Immature natural killer cell (primary cell): ENCODE measurements at places on chromosomes 1 and 21. TPM values are rescaled to one million over a fixed set of nuclear protein-coding genes. Genes with fewer than 3 reads are reported as not detected.

DNA sequence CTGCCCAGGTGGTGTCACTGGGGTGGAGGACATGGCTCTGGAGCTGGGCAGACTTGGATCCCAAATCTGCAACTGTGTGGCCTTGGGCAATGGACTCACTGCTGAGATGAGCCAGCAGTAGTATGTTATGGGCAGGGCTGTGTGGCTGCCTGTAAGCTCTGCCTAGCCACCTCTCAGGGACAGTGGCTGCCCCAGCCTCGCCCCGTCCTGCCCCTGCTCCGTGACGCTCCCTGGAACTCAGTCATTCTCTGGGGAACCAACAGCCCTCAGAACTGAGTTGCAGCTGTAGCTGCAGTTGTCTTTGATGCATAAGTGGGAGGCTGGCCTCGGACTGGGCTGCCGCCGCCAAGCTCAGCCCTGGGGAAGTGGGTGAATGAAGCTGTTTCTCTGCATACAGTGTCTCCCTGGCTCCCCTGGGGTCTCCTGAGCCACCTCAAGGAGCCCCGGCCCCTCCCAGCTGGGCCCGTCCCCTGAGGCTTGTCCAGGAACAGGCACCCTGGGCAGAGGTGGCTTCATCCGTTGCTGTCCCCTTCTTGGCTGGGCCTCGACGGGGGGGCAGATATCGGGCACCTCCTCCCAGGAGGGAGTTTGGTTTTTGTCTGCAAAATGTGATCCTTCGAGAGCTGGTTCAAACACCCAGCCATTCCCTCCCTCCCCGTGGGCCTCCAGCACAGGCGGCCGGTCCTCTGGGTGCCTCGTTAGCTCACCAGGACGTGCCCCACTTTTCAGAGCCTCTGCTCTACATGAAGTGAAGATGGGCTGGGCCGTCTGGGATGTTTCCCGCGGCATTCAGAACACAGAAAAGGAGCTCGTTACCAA is 26.2 kb upstream of the PLCH2 start:
- DNase-seq = no peak

Gene OR6N1
- polyA plus RNA-seq = not detected

Gene TFF1
- not detected for polyA plus RNA-seq

DNA sequence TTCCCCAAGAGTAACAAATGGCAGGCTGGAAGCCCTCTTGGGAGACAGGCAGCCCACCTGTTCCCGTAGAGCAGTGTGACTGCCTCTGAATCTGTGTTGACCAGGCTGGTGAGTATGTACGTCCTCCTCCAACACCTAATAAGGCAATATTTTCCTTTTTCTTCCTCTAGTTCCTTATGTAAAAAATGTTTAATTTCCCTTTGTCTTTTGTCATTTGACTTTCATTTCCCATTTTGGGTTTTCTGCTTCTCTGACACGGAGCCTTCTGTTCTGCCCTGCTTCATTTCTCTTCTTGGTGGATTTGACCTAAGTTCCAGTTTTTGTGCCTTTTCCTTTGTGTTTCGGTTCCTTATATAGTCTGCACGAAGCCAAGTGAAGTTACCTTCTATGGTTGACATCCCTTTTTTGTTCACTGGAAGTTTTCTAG is 65.8 kb upstream of the ATF3 start:
- DNase-seq = no peak

DNA sequence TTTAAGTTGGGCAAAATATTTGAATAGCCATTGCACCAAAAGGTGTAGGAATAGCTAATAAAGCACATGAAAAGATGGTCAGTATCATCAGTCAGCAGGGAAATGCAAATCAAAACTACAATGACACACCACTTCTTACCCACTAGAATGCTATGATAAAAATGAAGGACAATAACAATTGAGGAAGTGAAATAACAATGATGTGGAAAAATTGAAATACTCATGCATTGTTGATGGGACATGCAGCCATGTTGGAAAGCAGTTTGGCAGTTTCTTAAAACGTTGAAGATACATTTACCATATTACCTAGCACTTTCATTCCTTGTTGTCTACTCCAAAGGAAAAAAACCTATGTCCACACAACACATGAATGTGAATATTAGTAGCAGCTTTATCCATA is 28.4 kb downstream of the HSD3B1 start:
- DNase-seq = no peak

DNA sequence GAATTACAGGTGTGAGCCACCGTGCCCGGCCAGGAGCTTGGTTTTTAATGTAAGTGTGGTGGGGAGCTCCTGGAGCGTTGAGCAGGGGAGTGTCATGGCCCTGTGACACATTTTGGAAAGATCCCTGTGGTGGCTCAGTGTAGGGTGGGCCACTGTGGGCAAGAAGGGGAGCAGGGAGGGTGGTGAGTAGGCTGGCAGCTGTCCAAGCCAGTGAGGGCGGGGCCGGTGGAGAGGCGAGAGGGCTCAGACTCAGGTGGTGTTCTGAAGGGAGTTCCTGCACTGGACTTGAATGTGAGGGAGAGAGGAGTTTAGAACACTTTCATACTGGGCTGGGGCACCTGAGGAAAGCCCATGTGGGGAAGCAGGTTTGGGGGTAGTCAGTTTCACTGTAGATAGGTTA is 3.1 kb upstream of the EVA1B start:
- DNase-seq = no peak

DNA sequence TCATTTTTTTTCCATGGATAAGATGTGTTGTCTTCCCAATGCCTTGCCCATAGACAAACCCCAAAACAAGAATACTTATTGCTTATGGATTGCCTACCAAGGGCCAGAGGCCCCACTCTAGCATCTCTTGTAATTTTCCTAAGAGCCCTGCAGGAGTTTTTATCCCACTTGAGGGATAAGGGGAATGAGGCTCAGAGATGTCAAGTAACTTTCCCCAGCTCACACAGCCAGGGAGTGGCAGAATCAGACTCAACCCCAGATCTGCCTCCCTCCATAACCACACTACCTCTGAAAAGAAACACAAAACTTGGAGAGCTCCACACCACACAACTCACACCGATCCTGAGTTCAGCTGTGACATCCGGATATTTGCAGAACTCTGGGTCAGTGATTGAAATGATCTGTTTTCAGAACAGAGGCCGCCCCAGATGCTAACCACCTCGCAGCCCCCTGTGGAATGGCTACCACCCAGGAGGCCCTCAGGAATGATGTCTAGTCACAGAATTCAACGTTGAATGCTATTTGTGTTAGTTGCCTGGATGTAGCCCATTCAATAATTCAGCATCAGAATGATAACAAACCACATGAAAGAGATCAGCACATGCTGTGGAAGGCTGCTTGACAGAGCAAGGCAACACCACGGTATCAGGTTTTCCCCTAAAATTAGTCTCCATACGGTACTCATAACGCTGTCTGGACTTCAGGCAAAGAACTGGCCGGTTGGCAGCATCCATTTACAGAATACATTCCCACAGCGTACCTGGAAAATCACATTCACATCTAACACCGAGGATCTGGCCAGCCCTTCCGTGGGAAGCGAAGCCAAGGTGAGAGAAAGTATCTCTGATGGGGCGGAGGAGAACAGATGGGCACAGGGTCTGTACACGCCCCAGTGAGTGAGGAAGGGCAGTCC is 231.9 kb downstream of the TOMM20 start:
- no peak for DNase-seq

Gene CFHR5
- not detected for polyA plus RNA-seq

Gene TAF12
- polyA plus RNA-seq = 54.8 TPM

DNA sequence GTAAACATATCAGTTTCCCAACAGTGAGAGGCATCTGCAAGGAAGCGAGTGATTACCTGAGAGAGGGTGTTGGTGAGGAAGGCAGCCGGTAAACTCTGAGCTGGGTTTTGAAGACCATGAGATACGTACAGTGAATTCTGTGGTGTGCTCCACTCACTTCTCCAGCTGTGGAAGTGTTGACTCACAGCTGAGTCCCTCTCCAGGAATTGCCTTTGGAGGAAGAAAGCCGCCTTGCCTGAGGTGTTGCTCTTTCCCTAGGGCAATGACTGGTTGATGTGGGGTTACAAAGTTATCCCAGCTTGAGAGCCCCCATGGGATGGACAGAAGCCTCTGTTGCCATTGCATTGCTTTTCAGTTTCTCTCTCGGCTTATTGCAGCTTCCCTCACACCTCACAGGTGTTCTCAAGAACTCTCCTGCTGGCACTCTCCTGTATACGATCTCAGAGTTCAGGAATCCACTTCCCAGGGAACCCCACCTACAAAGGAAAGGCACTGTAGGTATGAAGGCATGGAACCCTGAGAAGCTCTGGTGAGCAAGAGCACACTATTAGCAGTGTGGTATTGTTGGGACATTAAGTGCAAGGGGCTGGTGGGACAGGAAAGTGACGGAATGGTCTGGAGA is 10.8 kb downstream of the NHLH1 start:
- DNase-seq = no peak

- no peak for DNase-seq
These were observed 99.7 kb upstream of the BEND5 start for GRCh38 chr1:48876330-48876785.

DNA sequence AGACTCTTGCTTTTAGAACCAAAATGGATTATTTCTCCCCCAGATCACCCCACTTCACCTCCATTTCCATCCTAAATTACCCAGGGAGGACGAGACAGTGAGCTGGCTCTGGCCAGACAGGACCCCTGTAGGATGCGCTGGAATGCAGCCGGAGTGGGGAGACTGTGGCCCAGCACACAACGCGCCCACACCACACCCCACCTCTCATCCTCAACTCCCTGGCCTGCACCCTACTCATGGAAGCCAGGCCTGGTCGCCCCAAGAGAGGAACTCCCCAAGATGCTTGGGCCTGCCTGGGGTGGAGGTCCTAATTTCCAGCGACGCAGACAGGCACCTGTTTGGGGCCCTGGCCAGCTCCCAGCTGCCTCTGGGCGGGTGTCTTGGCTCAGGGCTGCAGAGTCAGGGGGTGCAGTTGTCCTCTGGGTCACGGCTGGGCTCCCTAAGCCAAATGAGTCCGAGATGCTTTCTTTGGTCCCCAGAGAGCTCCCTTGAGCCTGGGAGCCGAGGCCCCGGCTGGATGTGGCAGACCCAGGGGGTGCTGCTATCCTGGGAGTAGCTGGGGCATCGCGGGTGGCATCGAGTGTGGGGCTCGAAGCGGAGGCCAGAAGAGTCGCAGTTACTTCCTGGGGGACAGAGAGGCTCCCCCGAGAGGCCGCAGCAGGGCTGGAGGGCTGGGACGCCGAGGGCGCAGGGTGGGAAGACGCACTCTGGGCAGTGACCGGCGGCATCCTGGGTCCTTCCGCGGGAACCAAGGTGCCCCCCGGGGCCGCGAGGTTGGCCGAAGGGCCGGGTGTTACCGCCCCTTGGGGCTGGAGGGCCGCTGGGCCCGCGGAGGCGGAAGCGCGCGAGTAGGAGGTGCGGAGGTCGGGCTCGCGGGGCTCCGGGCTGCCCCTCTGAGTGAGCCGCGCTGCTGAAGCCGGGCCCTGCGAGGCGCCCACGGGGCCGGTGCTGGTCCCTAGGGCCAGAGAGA is 10.4 kb downstream of the CLEC20A start:
- no peak for DNase-seq

- no peak for DNase-seq
These were observed 46.9 kb downstream of the GIPC2 start for GRCh38 chr1:78092643-78093042.
